ENCODE measurements at places on chromosomes 2 and 18.

DNA sequence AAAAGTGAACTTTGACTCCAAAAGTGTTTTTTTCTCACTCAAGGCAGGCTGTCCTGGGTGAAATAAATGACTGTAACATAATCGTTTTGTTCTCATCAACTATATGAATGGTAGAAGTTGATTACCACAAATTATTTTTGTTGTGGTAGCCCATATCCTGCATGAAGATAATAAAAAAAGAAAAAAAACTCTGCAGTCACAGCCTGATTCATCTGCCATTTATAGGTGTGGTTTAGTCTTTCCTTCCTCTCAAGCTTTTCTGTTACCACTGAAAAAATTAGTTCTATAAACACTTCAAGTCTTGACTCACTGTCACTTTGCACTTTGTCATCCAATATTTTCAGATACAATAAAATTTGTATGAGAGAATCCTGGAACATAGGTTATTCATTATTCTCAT is 522.0 kb downstream of the PLCL1 start:
- no peak for DNase-seq

DNA sequence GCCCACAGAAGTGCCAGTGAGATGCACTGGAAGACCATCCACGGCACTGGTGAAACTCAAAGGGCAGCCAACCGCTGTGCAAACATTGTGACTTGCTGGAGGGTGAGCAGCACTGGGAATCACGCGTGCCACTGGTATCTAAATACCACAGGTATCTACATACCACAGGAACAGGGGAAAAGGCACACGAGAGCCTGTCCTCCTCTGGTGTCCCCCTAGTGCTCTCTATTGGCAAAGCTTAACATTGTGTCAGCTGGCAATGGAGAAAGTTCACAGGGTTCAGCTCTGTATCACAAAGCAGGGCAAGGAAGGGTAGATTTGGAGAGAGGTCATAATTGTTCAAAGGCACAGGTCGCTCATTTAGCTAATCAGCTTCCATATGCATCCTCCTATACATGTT is 12.6 kb upstream of the SEC11C start:
- no peak for DNase-seq

- DNase-seq, result no peak
These were observed 1081.7 kb upstream of the FANCL start for GRCh38 chr2:59322870-59323269.

- DNase-seq, result no peak
These were observed 71.5 kb downstream of the EMX1 start for GRCh38 chr2:72988726-72989273.

- no peak for DNase-seq
These were observed 52.7 kb downstream of the TMEM200C start for GRCh38 chr18:5842653-5843052.

GRCh38 chr2:20568501-20569463 is 82.1 kb downstream of the HS1BP3 start:
- no peak for DNase-seq

DNA sequence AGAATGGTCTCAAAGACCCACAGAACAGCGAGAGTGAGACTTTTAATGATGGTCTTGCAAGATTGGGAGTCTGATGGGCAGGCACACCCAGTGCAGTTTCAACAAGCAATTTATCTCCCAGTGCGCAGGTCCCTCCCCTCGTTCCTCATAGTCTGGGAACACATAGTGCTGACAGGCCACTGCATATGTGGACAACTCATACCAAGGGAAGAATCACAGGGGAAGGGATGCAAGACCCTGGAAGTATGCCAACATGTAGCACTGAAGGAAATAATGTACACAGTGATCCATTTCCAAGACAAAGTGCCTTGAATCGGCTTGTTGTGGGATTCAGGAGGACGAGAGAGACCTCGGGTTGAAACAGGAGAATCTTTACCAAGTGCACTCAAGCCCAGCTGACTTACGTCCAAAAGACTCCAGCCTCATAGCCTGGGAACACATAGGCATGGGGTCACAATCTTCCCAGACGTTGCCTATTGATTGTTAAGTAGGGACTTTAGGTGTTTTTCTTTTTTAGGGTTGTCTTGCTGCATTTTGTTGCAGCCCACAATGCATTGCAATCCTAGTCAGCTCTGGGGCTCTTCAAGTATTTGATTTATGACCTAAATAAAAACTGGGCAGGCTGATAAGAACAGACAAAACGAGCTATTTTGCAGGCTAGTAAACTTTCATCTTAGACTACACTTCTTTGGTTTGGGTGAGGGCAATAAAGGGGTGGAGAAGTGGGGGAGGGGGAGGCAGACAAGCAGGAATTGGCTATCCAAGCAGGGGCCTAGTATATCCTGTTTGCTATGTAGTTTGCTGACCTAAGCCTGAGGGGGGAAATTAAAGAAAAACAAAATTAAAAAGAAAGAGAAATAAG is 24.7 kb upstream of the SERPINB5 start:
- DNase-seq, result no peak

Measured in activated CD4-positive, alpha-beta T cell treated with anti-CD3 and anti-CD28 coated beads, Interleukin-2, amount 50 U/mL, for 48 hours (primary cell).